KG1 (cell line): ENCODE measurements at places on chromosomes 16 and 17.

- no peak for DNase-seq
Measured at GRCh38 chr16:53541326-53541725, 38.3 kb upstream of the AKTIP start.

DNA sequence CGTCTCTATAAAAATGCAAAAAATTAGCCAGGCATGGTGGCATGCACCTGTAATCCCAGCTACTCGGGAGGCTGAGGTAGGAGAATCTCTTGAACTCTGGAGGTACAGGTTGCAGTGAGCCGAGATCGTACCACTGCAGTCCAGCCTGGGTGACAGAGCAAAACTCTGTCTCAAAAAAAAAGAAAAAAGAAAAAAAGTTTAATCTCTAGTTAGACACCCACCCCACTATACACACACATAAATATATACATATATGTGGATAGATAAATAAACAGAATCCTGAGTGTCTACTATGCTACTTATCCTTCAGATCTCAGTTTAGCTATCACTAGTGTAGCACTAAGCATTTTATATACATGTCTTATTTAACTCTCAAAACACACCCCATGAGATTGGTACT lies 18.7 kb downstream of the ITGAL start:
- no peak for DNase-seq

DNA sequence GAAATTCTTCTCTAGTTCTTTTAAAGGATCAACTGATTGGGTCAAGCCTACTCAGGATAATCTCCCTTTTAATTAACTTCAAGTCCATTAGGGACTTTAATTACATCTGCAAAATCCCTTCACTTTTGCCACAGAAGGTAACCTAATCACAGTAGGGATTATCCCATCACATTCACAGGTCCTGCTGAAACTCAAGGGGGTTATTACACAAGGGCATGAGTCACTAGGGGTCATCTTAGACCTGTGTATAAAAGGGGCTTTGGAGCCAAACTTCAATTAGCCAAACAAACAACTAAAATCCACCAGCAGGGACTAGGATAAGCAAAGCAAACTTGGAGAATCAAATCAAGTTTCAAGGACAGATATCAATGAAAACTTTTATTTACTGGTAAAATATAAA lies 19.4 kb downstream of the CIAPIN1 start:
- no peak for DNase-seq

GRCh38 chr16:15415511-15415985 lies 18.8 kb upstream of the BMERB1 start:
- DNase-seq = no peak

DNA sequence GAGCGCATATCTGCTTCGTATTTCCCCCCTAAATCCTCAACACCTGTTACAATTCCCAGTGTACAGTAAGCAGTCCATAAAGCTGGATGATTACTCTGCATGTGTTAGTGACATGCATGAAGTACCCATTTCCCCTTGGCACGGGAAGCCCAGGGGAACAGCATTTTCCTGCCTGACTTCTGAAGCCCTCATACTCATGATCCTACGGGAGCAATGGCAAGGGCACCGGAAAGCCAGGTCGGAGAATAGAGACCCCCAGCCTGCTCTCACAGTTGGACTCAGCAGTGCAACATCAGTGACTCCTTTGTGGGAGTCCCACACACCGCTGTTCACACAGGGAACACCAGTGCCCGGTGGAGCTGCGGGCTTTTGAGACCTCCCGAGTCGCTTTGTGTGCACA lies 336.9 kb downstream of the CDH13 start:
- DNase-seq = no peak

- no peak for DNase-seq
Measured at GRCh38 chr16:7547736-7548135, 215.1 kb downstream of the RBFOX1 start.

DNA sequence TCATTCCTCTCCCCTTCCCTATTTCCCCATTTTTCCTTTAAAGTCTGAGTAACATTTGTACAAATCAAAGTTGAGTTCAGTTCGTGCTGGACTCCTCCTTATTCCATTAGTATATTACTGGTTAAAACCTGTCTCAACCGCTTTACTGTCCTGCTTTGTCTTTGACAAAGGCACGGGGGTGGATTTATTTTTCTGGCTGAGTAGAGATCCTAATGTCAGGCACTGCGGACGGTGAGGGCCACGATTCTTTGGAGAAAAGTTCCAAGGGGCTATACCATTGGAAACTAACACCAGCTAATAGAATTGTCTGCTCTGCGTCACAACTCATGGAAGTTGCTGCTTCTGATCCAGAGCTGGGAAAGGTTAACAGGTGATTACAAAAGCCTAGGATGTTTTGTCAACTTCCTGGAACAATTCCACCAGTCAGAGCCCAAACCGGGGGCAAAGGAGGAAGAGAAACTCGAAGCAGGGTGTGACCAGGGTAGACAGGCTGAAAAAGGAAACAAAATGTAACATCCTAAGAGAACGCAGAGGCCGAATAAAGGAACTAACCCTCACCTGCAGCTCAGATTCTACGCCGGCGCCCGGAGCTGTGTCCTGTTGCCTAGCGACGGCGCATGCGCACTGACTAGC lies 12.4 kb downstream of the TAT start:
- DNase-seq = no peak

- peak; percentile 33 for DNase-seq
Measured at GRCh38 chr17:64411999-64412771, 21.5 kb upstream of the PECAM1 start.

- DNase-seq = no peak
Measured at GRCh38 chr16:1832838-1833454, 5.9 kb downstream of the FAHD1 start.

DNA sequence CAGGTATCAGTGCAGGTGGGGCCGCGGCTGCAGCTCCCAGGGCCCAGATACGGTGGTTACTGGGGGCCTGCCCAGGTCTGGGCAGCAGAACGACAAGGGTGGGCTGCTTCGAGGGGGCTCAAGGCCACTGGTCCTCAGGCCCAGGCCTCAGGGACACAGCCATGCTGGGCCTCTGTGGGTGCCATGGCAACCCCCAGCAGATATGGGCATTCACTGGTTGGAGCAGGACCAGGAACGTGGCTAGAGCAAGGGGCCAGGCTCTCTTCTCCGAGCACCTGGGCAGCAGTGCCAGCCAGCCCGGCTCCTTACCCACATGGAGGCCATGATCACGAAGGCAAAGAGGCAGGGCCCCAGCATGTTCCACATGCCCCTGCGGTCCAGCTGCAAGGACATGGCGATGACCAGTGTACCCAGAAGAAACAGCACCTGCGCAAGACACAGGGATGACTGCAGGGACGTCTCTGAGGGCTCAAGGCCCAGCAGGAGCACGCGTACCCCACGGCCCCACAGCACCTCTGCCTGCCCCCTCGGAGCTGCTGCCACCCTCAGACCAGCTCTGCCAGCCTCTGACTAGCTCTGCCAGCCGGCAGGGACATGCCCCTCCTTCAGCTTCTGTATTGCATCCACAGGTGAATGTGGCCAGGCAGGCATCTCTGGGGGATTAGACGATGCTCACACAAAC lies 2.1 kb upstream of the MRPL28 start:
- no peak for DNase-seq

- no peak for DNase-seq
Measured at GRCh38 chr17:4861052-4861451, 27.9 kb downstream of the MINK1 start.

DNA sequence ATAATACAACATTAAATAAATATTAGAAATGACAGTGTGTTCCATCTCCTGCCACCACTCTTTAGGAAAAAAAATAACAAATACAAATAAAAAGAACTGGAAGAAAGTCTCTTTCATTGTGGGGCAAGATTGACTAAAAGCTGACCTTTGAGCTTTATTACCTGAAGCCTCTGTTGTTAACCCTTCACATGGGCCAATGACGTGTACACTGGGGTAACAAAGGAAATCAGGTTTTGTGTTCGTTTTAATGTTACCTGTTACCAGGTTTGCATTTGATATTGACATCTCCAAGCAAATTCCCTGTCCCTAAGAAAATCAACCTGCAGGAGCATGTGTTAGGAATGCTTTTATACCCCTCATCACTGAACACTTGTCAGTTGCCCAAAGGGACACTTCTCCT lies 39.0 kb downstream of the NLK start:
- DNase-seq = no peak

- no peak for DNase-seq
Measured at GRCh38 chr16:4414187-4414917, 2.0 kb downstream of the CORO7 start.

DNA sequence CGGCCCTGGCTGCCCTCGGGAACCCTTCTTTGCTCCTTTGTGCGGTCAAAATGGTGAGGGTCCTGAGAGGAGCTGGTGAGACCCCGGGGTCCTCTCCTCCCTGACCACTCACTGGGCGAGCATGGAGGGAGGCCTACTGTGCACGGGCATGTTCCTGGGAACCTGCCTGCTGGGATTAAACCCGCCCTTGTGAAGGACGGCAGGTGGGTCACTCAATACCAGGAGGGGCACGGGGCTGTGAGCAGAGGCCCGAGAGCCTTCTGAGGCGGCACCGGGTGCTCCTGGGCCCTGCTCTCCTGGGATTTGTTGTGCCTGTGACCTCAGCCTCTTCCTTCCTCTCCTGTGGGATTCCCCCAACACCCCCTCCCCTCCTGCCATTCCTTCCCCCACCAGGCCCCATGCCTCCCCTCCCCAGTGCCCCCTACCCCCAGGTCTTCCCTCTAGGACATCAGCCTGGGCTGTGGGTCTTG lies 19.7 kb downstream of the METRNL start:
- DNase-seq = no peak

DNA sequence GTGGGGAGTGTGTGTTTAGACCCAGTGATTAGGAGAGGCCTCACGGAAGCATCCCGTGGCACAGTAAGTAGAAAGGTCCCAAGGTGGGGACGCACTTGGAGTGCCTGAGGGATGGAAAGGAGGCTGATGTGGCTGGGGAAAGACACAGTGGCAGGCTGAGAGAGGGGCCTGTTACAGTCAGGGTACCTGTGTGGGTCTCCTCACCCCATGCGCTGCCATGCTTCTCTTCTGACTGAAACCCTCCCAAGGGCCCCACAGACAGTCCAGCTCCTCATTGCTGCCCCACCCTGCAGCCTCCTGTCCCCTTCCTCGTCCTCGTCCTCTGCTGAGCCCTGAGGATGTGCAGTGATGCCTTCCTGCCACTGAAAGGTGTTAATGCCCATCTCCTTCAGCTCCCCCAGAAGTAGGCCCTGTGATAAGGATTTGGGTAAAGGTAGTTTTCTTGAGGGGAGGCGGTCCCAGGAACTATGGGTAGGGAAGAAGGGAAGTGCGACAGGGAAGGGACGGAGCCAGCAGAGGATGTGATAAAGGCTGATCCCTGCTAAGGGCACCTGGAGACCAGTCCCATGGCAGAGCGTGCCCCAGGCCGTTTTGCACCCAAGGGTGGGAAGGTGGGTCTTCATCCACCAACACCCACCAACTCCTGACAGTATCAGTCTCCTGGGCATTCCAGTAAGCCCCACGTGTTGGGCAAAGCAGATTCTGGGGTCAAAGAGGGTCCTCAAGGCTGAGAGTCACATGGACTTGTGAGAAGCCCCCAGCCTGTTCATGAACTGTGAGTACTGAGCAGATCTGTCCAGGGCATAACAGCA lies 237.2 kb downstream of the GSG1L start:
- no peak for DNase-seq

- no peak for DNase-seq
Measured at GRCh38 chr17:64345689-64346376, 44.8 kb downstream of the PECAM1 start.

DNA sequence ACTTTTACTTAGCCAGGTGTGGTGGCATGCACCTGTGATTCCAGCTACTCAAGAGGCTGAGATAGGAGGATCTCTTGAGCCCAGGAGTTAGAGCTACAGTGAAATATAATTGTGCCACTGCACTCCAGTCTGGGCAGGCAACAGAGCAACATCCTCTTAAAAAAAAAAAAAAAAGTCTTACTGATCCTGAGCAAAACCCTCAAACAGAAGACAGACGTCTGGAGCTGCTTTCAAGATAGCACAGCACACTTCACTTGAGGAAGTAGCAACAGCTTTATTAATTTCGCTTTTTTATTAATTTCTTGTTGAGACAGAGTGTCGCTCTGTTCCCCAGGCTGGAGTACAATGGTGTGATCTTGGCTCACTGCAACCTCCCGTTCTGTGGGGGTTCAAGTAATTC lies 10.2 kb upstream of the GGA2 start:
- no peak for DNase-seq

- no peak for DNase-seq
Measured at GRCh38 chr17:78669975-78670518, 92.9 kb upstream of the DNAH17 start.

DNA sequence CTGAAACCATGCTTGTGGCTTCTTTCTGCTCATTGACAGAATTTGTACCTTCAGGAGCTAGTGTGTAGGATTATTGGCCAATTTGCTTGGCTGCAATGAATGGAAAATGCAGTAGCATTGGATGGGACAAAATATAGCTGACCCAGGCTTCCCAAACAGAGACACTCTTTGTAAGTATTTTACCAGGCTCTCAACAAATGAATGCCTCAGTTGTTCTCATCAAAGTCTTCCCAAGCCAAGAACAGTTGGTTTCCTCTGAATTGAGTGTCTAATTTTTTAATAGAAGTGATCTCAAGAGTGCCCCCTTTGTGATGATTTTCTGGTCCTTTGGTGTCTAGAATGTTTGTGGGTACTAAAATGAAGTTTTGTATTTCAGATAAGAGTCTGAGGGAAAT lies 140.9 kb downstream of the SHISA9 start:
- no peak for DNase-seq

GRCh38 chr16:27511657-27512448 lies 37.9 kb downstream of the GTF3C1 start:
- DNase-seq = no peak

DNA sequence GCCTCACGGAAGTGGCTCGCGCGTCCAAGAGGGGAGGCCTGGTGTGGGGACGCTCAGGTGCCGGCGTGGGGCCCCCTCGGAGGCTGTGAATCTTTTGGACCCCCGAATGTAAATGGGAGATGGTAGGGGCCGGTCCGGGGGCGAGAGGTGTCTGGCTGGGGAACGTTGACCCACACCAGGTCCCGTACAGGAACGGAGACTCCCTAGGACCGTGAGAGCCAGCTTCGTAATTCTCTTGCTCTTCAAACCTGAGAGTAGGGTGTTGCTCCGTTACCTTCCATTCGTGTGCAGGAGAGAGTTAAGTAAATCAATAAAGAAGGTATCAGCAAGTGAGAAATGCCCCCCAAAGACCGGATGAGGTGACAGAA lies 481 bp downstream of the LYRM1 start:
- DNase-seq = peak; percentile 70

- DNase-seq = no peak
Measured at GRCh38 chr16:10253409-10253808, 71.2 kb upstream of the GRIN2A start.

GRCh38 chr17:81494626-81495377 lies 17.8 kb downstream of the ACTG1 start:
- no peak for DNase-seq
